Fibroblast of skin of left biceps (primary cell): ENCODE measurements at places on chromosomes 1 and 21.

- DNase-seq = peak; percentile 93
Measured at GRCh38 chr21:15015622-15016471, 49.0 kb downstream of the NRIP1 start.

DNA sequence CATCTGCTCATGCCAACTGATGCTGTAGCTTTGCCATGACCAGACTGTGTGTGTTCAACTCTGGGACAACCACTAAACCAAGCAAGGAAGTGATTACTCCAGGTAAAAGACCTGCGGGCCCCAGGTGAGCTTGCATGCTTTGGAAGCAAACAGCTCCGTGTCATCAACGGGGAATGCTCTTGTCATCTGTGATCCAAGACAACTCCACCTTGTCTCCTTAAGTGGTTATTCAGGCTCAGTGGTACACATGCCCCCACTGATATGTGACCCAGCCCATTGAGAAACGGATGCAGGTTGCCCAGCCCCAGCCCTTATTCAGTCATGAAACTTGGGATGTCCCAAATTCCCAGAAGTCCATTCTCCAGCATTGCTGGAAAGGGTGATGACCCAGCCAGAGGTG lies 89.0 kb downstream of the TIAM1 start:
- no peak for DNase-seq

DNA sequence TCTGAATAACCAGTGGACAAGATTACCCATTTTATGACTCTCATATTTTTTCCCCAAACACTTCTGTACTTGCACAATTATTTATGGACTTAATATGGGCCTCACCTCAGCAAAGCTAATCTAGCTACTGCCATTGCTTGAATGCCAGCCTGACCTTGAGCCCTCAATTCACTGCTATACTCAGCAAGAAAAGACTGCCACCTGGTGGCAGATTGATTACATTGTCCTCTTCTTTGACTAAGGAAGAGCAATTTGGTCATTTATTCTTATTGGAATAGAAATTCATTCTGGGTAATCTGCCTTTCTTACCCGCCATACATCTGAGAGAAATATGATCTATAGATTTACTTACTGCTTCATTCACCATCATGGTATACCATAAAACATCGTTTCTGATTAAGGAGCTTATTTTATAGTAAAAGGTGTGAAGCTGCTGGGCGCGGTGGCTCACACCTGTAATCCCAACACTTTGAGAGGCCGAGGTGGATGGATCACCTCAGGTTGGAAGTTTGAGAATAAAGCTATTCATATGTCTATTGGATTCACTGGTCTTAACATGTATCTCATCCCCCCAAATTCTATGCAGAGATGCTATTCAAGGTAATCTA lies 32.9 kb upstream of the DIPK1A start:
- peak; percentile 59 for DNase-seq

GRCh38 chr1:225629483-225629882 lies 23.4 kb downstream of the ENAH start:
- no peak for DNase-seq

DNA sequence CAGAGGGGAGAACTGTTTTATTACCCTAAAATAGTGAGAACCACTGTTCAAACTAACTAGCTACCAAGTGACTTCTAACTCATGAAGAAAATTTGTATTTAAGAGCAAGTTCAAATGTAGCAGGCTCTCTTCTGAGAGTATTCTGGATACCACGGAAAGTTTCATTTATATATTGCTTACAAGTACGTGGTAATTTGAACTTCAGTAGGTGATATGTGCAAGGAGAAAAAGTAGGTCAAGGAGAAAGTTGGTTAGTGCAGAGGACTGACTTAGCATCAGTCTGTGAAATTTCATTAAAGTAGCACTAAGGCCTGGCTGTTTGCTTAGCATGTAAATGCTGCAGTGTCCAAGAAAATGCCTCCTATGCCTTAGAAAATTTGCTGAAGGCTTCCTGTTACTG lies 16.7 kb downstream of the SERPINC1 start:
- DNase-seq = no peak

DNA sequence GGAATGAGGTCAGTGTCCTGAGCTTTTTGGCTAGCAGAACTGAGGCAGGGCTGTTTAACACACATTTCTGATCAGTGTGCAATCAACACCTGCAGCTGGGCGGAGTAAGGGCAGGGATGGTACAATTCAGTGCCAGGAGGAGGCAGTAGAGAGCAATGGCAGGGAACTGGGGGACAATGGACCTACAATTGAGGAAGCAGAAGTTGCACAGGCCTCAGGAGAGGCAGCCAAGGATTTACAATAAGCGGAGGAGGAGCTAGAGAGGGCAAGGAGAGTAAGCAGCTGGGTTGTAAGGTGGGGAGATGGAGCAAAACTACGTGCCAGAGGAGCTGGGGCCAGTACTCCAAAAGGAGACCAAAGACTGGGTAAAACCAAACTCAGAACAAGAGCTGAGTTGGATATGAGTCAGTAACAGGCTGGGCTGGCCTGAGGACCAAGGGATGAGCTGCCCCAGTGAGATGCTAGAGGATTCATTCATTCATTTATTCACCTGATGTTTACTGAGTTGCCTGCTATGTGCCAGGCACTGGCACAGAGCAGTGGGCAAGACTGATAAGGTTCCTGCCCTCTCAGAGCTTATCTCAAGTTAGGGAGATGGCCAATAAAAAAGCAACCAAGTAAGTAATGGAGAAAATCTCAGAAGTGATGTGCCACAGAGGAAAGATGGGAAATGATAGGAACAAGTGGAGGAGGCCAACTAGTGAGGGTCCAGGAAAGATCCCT lies 10.4 kb upstream of the GALE start:
- DNase-seq = no peak

- DNase-seq = peak; percentile 22
Measured at GRCh38 chr1:169207797-169208520, 101.5 kb downstream of the ATP1B1 start.

DNA sequence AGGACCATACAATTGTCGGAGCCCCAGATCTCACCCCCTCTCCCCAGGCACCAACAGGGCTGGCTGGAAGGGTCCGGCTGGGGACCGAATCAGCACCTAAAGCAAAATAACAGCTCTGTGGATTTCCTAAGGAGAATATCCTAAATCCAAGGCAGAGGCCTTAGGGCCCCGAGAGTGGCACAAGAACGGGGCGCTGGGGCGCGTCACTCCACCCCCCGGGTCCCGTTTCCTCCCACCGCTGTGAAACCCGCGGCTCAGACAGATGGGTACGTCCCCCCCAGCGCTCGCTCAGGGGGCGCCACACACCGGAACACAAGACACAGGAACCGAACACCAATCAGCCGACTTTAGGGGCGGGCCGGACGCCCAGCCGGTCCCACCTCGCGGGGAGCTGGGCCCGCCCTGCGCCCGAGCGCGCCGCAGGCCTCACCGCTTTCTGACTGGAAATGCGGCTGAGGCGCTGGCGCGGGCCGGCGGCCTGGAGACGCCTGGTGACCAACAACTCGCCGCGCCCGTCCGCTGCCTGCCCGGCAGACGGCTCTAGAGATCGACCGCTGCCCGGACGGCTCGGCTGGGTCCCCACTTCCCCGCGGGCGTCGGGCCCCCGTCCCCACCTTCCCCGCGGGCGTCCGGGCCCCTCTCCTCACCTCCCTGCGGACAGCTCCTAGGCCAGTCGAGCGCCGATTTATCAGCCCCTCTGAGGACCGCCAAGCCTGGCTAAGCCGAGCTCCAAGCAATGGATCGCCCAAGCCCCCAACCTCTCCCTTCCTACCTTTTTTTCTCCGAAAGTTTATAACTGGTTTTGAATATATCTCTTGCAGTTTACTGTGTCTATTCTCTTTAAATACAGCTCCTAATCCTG lies at the start of gene HFM1:
HFM1 (minus strand) TSS at position 687 of the 862 bp plus-strand sequence. CDS start 3,755 bp downstream, outside the sequence.
- peak; percentile 32 for DNase-seq

DNA sequence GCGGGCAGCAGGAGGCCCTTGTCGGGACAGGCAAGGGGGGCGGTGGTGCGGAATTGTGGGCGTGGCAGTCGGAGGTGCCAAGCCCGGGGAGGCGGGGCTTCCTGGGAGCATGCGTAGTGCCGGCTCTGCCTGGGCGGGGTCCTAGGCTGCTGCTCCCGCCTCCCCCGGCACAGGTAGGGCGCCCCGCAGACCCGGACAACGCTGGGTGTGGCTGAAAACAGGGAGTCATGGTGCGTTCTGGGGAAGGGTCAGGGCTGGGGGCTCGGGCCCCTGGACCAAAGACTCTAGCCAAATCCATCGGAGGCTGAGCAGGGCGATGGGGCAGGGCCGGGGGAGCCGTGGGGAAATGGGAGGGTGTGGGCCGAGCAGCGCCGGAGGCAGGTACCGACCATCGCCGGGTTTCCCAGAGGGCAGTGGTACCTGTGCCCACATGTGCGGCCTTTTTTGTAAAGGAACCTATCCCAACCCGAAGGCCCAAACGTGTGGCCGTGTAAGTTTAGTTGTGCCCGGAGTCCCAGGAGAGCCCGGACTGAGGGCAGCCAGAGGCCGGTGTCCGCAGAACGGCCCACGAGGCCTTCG lies 231.9 kb downstream of the SDCCAG8 start:
- DNase-seq = no peak

DNA sequence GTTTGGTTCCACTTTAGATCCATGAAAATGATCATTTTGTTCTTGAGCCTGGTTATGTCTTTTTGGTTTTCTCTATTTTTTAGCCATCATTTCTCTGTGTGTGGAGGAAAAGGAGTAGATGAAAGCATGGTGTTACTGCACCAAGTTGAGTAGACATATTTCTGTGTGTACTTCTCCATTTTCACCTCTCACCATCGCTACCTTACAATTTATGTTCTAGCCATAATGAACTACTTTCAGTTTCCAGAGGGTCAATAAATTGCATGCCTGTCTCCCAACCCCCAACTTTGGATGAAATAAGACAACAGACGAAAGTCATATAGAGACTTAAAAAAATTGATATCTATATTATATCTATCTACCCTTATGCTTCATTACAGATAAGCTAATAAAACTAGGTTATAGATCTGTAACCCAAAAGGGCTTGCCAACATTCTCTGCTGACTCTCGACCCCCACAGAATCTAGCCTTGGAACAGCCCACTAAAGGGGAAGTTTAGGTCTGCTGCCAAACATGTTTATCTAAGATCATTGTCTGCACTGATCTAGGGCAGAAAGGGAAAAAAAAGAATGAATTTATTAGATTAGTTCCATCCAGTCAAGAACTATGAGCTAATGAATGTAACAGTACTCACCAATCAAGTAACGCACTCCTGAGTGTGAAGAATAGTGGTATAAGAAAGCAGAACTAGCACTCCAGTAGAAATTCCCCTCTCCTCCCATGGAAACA lies 7.5 kb upstream of the MAN1A2 start:
- no peak for DNase-seq

DNA sequence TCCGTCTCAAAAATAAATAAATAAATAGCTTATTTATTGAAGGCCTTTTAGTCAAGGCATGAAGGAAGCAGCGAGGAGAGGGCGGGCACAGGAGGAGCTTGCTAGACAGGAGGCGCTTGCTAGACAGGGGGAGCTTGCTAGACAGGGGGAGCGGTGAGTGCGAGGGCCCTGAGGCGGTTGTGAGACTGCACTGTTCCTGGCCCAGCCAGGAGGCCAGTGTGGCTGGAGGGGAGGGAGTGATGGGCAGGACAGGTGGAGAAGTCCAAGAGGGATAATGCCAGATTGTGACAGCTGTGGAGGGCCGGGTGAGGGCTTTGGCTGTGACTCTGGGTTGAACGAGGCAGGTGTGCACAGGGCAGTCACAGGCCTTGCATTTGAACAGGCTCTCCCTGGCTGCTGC lies 18.2 kb downstream of the KIF17 start:
- no peak for DNase-seq
